ENCODE measurements at places on chromosomes 7 and 10.
A peak's percentile ranks its signal among the peaks of the same experiment; 100 is the strongest.

DNA sequence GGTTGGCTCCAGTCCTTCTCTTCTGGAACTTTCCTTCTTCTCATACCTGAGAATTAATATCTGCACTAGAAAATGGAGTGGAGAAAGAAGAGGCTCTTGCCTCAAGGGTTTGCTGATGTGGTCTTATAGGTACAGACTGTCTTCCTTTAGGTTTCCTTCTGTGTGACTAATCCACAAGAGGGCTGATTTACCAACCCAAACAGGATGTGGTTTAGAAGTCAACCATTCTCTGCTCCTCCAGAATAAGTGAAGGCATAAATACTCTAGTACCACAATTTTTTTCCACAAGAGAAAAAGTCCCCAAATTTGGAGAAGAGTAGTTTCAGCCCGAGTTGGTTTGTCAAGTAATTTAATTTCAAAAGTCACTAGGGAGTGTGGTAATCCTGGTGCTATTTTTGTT is 85.8 kb downstream of the NRP1 start:
- peak; percentile 68 for DNase-seq

DNA sequence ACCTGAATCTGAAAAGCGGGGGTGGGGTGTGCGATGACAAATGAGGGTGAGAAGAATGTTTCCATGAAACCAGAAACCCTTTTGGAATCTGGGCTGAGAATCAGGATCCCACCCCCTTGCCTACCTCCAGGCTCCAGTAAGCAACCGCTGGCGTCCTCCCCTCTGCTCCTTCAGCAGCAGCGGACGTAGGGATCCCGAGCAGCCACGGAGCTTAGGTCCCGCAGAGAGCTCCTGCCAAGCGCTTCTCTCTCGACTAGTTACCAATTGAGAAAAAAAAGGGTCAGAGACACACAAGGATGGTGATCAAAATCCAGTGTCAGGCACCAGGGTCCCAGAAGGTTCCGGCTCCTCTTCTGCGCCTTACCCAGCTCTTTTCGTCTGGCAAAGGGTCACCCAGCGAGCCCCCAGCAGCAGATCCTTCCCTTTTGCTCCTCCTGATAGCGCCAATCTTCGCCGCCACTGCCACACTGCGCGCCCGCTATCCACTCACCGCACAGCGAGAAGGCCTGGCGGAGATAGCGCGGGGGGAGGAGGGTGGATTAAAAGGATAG is 733.5 kb downstream of the ZWINT start:
- no peak for DNase-seq

DNA sequence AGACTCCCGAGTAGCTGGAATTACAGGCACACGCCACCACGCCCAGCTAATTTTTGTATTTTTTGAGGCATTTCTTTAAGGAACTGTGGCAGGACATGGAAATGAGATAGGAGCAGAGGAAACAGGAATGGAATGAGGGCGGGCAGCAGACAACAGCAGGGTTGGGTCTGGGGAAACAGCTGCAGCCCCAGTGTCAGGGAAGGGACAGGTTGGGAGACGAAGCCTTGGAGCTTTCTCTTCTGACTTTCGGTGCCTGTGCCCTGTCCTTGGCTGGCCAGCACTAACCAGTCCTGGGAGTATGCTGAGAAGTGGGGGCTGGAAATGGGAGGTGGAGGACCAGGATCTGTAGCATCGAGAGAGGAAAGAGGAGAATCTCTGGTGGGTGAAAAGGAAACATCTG is 47.4 kb downstream of the ATOH7 start:
- no peak for DNase-seq

DNA sequence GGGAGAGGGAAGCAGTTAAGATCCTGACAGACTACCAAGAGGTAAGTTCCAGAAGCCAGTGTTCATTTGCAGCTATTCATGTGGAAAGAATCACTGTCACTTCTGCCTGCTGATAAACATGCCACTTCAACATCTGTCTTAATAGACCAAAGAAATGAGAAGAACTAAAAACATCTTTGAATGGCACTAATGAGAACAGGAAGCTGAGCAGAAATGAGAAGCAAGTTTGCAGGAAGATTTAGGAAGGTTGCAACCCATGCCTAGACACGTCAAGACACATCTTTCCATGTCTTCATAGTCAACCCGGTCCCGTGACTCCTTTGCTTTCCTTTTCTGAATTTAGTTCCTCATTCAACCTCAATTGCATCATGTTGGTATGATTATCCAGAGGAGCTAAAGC is 180.0 kb downstream of the PDE1C start:
- no peak for DNase-seq

GRCh38 chr7:151185762-151186639 is 1.0 kb downstream of the ASB10 start:
- DNase-seq = no peak

- DNase-seq = no peak
Measured at GRCh38 chr10:92897916-92898315, 49.6 kb downstream of the EXOC6 start.

- no peak for DNase-seq
Measured at GRCh38 chr7:28697913-28698563, 260.1 kb downstream of the TRIL start.

DNA sequence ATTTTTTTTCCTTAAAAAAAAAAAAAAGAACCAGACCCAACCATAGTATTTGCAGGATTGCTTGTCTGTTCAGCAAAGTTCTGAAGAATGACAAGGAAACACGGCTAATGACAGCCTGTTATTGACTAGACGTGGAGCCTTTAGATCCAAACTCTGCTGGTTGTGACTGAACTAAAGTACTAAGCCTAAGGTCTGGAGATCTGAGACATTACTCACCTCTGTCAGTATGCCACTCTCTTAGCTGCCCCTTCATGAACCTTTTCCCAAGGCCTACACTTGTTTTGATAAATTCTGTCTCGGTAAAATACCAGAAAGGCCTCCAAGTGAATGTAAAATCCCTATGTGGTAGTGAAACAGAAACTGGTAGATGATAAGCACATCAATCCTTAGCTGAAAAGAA is 101.0 kb downstream of the CABCOCO1 start:
- no peak for DNase-seq

DNA sequence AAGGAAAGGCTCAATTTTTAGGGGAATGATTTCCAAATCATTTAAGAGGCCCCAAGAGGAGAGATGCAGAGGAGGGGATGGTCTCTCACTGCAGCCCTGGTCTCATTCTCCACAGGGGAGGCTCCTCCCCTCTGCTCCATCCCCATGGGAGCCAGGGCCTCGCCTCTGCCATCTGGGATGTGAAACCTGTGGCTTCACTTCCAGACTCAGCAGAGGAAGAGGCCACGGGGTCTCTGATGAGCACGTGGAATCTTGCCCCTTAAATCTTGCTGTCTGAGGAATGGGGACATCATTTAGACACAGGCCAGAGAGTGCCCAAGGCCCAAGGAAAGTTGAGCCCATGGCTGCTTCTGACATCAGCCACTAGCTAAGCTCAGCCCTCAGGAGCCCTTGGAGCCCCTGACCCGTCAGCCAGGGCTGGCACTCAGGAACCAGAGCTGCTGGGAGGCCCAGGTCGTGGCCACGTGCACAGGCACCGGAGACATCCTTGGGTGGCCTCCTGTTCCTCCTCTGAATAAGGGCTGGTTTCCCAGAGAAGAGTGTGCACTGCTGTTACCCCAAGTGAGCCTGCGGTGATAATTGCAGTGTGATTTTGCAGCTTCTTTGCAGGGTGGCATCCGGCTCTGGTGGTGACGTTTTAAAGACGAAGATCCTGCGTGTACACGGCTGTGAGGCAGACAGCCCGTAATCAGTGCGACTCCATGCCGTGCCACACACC is 50.5 kb downstream of the VIPR2 start:
- DNase-seq = no peak

DNA sequence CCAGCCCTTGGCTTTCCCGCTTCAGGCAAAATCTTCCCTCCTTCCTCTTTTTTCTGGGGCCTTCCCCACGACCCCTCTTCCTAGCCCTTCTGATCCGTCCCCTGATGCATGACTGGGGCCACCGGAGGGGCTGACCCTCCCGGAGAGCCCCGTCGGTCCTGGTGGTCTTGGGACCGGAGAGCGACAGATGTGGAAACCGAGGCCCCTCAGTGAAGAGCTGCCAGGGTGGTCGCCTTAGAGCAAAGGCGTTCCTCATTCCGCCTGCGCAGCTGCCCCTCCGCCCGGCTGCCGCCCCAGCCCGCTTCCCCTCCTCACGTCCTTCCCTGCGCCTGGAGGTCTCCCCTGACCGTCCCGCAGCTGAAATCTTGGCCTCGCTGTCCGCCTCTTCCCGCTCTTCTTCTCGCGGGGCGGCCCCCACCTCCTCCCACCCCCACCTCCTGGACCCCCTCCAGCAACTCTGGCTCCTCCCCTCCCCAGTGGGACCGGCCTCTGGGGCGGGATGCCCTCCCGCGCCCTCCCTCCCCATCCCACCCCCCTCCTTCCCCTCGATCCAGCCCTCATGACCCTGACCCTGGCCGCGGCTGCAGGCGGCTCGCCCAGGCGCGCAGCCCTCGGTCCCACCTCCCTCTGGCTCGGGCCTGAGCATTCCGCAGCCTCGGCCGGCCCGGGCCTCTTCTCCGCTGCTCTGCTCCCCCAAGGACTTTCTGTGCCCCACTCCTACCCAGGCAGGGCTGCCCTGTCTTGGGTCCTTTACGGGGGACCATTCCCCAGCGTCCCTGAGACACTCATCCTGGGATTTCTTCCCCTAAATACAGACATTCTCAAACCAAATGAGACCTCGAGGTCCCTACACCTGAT is at the start of gene RARRES2:
Gene RARRES2 (minus strand): TSS at position 367 of the 858 bp plus-strand sequence. CDS start 1,020 bp downstream, outside the sequence.
- no peak for DNase-seq

GRCh38 chr10:3806603-3807002 is 21.6 kb upstream of the KLF6 start:
- DNase-seq = no peak

DNA sequence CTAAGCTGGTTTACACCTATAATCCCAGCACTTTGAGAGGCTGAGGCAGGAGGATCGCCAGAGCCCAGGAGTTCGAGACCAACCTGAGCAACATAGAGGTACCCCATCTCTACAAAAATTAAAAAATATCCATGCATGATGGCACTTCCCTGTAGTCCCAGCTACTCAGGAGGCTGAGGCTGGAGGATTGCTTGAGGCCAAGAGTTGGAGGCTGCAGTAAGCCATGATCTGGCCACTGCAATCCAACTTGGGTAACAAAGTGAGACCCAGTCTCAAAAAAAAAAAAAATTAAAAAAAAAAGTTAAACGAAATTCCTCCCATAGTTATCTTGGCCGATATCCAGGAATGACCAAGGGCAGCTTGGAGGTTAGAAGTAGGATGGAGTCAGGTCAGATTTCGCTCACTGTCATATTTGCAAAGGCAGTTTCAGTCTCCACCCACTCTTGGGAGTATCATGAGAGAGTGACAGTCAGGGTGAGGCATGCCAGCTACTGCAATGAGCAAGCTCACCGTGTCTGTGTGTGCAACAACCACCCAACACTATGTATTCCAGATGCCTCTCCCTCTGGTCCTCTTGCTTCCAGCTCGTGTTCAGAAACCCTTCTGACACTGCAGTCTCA is 6.0 kb upstream of the ZDHHC4 start:
- DNase-seq = no peak

DNA sequence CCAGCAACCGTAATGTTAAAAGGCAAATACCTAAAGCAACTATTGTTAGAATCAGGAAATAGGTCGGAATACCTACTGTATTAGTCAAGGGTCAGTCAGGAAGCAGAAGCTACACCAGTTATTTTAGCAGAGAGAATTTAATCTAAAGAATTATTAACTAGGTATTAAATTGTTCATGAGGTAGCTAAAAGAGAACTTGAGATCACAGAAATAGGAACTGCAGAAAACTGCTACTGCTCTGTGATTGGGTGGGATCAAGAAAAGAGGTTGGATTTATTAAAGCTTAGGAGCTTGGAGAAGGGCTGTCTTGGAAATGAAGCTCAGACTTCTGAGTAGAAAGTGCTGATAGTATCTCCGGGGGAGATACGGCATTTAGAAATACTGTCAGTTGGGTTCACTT is 20.0 kb upstream of the ZNF438 start:
- no peak for DNase-seq

GRCh38 chr10:14523286-14523685 is 192.6 kb upstream of the FRMD4A start:
- DNase-seq = no peak

GRCh38 chr10:124916098-124916584 is 25.8 kb upstream of the ZRANB1 start:
- DNase-seq = no peak

DNA sequence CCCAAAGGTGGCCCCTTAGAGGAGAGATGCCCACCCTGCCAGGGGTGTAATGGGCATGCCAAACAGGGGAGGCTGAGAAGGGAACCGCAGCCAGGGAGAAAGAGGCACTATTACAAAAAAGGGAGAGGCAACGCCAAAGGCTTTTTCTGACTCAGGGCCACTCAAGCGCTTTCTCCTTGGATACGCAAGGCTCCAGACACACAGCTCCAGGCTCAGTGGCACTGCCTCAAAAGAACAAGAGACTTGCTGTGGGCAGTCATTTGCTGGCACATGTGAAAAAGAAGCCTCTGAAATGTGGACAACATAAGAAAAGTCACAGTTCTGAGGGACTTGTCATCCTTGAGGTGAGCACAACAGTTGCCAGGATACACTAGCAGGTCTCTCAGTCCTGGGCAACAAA is 128.4 kb downstream of the DGKI start:
- no peak for DNase-seq

- DNase-seq = no peak
Measured at GRCh38 chr7:70415179-70415972, 716.6 kb upstream of the GALNT17 start.

DNA sequence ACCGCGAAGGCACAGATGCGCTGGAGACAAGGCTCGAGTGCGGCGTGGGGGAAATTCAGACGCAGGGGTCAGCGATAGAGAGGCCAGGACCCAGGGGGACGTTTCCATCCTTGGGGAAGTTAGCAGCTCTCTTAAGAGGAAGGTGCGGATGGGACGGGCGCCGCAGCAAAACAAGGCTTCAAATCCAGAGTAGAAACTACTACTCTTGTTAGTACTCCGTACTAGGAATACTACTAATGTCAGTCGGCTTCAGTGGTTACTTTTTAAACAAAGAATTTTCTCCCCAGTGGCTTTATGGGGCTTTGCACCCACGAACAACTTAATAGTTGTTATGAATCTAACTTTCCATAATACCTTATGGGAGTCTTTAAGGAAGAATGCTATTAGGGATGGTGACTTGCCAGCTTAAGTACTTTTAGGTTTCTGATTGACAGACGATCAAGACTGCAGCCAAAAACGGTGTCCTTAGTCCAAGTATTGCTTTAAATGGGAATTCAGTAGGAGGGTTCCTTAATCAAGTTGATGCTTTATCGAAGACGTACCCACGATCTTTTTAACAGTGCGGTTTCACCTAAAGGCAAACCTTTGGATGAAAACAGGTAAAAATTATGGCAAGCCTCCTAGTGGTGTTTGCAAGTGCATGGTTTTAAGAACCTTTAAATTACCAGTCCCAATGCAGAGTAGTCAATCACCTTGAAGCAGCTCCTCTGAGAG is 812 bp upstream of the IDE start:
- no peak for DNase-seq
